ENCODE measurements at places on chromosomes 7 and 10. TPM values are rescaled to one million over a fixed set of nuclear protein-coding genes. Genes with fewer than 3 reads are reported as not detected.
A peak's percentile ranks its signal among the peaks of the same experiment; 100 is the strongest.

DNA sequence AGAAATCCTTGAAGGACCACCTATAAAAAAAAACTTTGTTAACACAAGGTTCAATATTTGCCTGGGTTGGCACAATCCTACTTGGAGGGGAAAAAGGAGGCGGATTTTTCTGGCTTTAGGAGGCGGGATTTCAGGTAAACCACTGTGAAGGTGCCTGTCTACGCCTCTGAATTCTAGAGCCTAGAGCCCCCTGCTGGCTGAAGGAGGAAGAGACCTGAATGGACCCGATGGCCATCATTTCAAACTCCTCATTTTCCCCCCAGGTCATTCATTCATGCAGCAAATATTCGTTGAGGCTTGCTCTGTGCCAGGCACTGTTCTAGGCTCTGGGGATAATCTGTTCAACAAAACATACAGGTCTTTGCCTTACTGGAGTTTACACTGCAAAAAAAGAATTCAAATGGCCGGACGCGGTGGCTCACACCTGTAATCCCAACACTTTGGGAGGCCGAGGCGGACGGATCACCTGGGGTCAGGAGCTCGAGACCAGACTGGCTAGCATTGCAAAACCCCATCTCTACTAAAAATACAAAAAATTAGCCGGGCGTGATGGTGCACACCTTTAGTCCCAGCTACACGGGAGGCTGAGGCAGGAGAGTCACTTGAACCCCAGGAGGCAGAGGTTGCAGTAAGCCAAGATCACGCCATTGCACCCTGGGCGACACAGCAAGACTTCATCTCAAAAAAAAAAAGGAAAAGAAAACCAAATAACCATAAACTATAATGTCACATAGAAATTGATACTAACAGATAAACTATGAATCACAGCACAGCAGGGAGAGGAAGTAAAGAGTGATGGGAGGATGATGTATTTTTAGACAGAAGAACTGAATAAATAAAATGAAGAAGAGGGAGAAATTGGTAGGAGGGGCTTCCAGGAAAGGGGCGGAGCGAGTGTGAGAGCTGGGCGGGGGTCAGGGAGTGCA, 90.1 kb upstream of the NFE2L3 start:
- DNase-seq, result peak; percentile 85

NPC1L1 gene
- not detected for total RNA-seq

IRF5 gene
- total RNA-seq, result 13.8 TPM

FHIP2A gene
- total RNA-seq, result 0.87 TPM

GRCh38 chr7:137329411-137329810, 14.1 kb downstream of the PTN start:
- DNase-seq, result no peak

- no peak for DNase-seq
Measured at GRCh38 chr10:5708356-5708755, 23.7 kb downstream of the TASOR2 start.

DNA sequence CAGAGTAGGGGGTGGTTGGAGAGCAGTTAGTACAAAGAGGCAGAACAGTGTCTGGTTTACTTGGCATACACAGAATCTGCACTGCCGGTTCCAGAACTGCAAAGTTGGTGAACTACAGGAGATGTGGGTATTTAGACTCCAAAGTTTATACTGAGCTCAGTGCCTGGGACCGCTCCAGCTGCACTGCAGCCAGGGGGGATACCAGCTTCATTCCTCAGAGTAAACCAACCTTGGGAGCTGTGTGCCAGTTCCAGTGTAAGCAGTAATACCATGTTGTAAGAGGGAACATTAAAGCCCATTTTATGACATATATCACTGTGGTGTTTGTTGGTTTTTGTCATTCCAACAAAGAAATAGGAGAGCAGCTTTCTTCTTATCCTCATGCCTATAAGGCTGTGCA, 23.4 kb downstream of the LOXL4 start:
- no peak for DNase-seq
